ENCODE measurements at places on chromosomes 2 and 18.

- DNase-seq = no peak
These were observed 45.1 kb downstream of the LBH start for GRCh38 chr2:30276455-30276911.

DNA sequence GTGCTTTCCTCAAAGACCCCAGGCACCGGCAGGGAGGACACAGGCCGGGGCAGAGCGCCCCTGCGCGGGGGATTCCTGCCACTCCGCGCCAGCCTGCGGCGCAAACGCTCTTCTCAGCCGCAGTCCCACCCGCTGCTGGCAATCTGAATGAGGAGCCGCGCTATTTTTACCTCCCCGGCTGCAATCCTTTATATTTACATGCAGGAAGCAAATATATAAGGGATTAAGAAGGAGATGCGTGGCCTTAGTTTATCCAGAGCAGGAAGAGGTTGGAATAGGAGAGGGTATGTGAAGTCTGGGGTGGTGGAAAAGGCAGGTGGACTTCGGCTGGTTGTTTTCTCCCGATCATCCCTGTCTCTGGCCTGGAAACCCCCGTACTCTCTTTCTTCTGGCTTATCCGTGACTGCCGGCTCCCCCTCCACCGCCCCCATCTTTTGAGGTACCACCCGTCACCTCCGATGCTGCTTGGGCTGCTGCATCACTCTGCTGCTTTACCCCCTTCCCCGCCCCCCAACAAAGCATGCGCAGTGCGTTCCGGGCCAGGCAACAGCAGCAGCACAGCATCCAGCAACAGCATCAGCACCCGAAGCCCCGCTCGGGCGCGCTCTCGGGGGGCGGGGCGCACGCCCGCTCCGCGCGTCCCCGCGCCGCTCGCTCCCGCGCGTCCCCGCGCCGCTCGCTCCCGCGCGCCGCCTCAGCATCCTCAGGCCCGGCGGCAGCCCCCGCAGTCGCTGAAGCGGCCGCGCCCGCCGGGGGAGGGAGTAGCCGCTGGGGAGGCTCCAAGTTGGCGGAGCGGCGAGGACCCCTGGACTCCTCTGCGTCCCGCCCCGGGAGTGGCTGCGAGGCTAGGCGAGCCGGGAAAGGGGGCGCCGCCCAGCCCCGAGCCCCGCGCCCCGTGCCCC is at the start of gene ADAM23:
Gene ADAM23, plus strand, starts transcription at position 700 of the 902 bp plus-strand sequence. CDS start 335 bp downstream, outside the sequence.
- DNase-seq = no peak

DNA sequence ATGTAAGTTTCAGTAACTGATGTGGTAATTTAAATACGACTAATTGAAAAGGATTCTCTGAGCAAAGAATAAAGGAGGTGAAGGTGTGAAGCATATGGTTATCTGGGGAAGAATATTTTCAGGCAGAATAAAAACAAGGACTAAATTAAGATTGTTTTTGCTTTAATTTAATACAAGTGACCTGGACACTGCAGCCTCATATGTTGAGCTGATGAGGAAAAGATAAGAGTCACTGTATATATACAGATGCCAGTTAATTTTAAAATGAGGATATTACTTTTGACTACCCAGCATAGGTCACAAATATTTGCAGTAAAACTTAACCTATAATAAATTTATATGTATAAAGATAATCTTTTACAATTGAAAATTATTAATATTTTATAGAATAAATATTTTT is 47.8 kb upstream of the LRP1B start:
- no peak for DNase-seq

DNA sequence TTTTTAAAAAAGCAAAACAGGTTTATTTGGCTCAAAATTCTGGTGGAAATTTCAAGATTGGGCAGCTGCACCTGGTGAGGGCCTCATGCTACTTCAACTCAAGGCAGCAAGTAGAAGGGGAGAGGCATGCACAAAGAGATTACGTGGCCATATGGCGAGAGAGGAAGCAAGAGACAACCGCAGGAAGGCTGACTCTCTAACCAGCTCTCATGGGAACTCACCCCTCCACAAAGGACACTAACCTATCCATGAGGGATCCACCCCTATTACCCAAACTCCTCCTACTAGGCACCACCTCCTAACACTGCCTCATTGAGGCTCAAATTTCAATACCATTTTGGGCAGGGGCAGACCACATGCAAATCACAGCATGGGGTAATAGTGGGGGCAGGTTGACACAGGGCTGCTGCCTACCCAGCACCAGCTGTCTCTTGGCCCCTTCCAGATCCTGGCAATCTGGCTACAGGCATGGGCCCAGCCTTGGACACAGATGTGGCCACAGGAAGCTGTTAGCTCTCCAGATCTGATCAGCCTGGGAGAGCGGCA is 2.0 kb upstream of the CAPN10 start:
- no peak for DNase-seq

DNA sequence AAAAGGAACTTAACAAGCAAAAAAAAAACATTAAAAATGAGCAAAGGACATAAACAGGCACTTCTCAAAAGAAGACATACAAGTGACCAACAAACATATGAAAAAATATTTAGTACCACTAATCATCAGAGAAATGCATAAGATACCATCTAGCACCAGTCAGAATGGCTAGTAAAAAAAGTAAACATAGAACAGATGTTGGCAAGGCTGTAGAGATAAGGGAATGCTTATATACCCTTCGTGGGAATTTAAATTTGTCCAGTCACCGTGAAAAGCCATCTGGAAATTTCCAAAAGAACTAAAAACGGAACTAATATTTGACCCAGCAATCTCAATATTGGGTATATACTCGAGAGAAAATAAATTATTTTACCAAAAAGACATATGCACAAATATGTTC is 1751.3 kb upstream of the LRRTM1 start:
- no peak for DNase-seq

DNA sequence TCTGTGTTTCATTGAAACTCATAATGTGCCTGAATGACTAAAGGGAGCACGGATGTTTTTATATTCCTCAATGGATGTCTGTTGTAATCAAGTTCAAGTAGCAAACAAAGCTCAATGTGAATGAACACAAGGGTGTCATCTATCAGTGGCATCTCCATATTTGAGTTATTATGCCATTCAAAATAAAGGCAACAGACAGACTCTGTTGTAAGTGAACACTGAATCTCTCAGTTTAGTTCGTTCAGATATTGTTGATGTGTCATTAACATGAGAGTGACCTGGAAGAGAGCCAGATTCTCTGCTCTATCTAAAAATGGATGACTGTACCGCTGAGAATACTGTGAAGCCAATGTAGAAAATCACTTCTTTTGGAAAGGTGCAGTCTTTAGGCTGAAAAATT is 118.7 kb downstream of the NUP35 start:
- DNase-seq = no peak

DNA sequence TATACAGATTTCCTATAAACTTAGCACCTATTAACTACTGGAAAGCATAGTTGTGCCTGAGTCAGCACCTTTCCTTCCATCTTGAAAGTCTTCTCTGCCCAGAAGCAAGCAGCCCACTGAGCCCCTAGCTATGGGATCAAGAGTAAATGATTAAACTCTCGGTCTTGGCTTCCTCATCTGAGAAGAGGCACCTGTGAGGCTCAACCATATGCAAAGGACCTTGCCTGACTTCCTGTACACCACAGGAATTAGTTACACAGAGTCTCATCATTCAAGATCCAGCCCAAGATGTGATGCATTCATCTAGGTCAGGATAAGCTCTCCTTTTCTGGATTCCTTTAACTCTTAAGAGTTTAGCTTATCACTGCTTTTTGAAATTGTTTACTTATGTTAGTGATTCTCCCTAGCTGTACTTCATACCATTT is 96.0 kb downstream of the CDH2 start:
- no peak for DNase-seq

Measured in GM04503 (cell line).